Lung (tissue), 17 donors: ENCODE measurements at places on chromosomes 4 and X. TPM values are rescaled to one million over a fixed set of nuclear protein-coding genes. Genes with fewer than 3 reads are reported as not detected.

The XAGE1A gene
- total RNA-seq, result not detected

DNA sequence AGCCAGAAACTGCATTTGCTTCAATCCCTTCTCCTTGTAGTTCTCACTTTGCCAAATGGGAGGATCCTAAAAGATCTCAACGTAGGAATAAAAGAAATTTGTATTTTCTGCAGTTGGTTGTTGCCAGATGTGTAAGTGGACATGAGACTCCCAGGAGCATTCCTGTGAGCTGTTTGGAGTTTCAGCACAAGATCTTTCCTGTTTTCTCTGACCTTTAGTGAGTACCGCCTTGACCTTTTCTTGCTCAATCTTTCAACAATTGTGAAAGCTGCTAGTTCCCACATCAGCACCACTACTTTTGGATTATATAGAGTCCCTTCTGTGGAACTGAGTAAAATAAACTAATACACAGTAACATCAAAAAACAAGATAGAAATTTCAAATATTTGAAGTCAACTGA lies 683.8 kb upstream of the PABPC4L start:
- no peak overlapping the region for H3K4me3 ChIP-seq
- H3K27ac ChIP-seq, result no peak overlapping the region
- no peaks in the 10 kb centered on the region for H3K4me1 ChIP-seq
- no peaks in the 10 kb centered on the region for H3K27me3 ChIP-seq
- no peak for DNase-seq

The NXF2B gene
- total RNA-seq, result 0.43 TPM

The GAB1 gene
- 138 TPM for total RNA-seq

The SLC10A4 gene
- not detected for total RNA-seq

The GUCY1A1 gene
- total RNA-seq, result 48.9 TPM

- H3K27ac ChIP-seq, result peak within 1 kb of the TSS; percentile 97
- H3K4me3 ChIP-seq, result peak within 1 kb of the TSS; percentile 86
- H3K4me1 ChIP-seq, result peaks cover 10% of the 10 kb centered on the region
- H3K36me3 ChIP-seq, result no peaks in the 10 kb centered on the region
Observed at GRCh38 chr4:183504930-183505610, at the start of gene ING2. ING2 (plus strand) TSS chr4:183505058; CDS start chr4:183505196, 138 bp downstream.

GRCh38 chrX:905848-906566 lies 275.4 kb downstream of the SHOX start:
- no peaks in the 10 kb centered on the region for H3K27me3 ChIP-seq
- H3K4me3 ChIP-seq, result no peak overlapping the region
- no peak overlapping the region for H3K27ac ChIP-seq
- H3K36me3 ChIP-seq, result no peaks in the 10 kb centered on the region
- H3K4me1 ChIP-seq, result no peaks in the 10 kb centered on the region

DNA sequence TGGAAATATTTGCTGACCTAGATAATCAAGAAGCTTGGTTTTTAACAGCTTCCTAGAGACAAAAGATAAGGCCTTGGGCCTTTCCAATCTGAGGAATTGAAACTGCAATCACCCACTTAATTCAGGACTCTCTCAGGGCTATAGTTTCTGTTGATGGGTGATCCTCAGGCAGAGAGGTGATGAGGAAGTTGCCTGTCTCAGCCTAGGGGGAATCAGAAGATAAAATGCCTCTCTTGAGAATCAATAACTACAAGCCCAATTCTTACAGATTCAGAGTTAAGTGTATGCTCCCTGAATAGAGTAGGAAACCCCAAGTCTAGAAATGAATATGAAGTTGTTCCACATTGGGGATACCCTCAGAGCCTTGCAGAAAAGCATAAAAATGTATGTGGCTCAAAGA lies 45.5 kb downstream of the NFKB1 start:
- H3K4me1 ChIP-seq, result no peaks in the 10 kb centered on the region
- no peaks in the 10 kb centered on the region for H3K27me3 ChIP-seq
- DNase-seq, result no peak

DNA sequence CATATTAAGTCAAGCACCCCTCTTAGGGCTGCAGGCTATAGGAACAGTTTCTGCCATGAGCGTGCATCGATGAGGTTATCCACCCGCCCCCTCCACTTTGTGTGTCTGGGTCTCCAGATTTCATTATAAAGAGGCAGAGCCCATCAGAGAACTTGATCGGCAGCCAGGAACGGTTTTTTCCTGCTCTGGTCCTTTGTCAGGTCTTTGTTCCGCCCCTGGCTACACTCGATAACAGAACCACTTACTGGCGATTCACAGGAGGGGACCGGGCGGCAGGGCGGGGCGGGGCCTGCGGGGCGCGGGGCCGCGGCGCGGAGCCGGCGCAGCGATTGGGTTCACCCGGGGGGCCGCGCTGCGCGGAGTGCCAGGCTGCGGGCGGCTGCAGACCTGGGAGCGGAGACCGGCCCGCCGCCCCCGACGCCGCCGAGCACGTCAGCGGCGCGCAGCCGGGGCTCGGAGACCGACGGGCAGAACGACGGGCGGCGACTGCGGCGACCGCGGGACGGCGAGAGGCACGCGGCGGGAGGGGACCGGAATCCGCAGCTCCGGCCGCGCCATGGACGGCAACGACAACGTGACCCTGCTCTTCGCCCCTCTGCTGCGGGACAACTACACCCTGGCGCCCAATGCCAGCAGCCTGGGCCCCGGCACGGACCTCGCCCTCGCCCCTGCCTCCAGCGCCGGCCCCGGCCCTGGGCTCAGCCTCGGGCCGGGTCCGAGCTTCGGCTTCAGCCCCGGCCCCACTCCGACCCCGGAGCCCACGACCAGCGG lies at the start of gene SLC10A4:
SLC10A4 (plus strand) TSS at position 338 of the 771 bp plus-strand sequence; CDS start at position 557, 219 bp downstream.
- H3K4me1 ChIP-seq, result no peaks in the 10 kb centered on the region
- no peaks in the 10 kb centered on the region for H3K36me3 ChIP-seq
- peaks cover 68% of the 10 kb centered on the region for H3K27me3 ChIP-seq
- peak within 1 kb of the TSS; percentile 26 for H3K4me3 ChIP-seq
- H3K27ac ChIP-seq, result no peak within 1 kb of the TSS
